ENCODE measurements at places on chromosomes 11 and 22.
A peak's percentile ranks its signal among the peaks of the same experiment; 100 is the strongest.

DNA sequence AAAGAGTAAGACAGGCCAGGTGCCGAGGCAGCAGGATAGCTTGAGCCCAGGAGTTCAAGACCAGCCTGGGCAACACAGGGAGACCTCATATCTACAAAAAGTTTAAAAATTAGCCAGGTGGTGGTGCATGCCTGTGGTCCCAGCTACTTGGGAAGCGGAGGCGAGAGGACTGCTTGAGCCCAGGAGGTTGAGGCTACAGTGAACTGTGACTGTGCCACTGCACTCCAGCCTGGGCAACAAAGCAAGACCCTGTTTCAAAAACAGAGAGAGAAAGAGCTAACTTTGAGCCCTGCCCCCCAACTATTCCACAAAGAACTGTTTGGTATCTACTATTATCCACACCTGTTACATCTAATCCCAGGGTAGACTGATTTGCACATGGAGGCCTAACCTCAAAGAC is 49.2 kb upstream of the RAPSN start:
- no peak for DNase-seq

DNA sequence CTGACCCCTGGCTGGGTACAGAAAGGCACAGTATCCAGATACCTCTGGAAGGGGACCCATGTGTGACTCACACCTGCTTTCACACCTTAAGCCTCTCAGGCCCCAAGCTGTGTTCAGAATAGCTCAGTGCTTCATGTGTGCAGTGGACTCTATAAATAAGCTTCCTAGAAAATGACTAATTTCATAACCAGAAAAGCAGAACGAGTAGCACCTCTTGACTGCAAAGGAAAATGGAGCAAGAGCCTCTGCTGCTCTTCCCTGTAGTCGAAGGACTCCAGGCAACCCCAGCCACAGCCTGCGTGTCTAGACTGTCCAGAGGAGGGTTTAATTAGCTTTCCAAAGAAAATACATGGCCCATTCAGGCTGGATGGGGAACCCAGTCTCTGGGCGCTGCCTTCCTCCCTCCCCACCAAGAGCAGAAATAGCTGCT is 23.1 kb downstream of the PTPN5 start:
- DNase-seq = no peak

GRCh38 chr11:14623036-14623435 is 20.6 kb upstream of the PDE3B start:
- DNase-seq = no peak

- DNase-seq = no peak
Observed at GRCh38 chr11:2203440-2204259, 32.0 kb upstream of the TH start.

GRCh38 chr11:65911682-65912568 is 6.9 kb downstream of the C11orf68 start:
- DNase-seq = peak; percentile 53

- DNase-seq = peak; percentile 11
Observed at GRCh38 chr22:48760481-48761390, 1066.9 kb downstream of the BRD1 start.

- no peak for DNase-seq
Observed at GRCh38 chr11:104003491-104003890, 32.9 kb upstream of the DDI1 start.

DNA sequence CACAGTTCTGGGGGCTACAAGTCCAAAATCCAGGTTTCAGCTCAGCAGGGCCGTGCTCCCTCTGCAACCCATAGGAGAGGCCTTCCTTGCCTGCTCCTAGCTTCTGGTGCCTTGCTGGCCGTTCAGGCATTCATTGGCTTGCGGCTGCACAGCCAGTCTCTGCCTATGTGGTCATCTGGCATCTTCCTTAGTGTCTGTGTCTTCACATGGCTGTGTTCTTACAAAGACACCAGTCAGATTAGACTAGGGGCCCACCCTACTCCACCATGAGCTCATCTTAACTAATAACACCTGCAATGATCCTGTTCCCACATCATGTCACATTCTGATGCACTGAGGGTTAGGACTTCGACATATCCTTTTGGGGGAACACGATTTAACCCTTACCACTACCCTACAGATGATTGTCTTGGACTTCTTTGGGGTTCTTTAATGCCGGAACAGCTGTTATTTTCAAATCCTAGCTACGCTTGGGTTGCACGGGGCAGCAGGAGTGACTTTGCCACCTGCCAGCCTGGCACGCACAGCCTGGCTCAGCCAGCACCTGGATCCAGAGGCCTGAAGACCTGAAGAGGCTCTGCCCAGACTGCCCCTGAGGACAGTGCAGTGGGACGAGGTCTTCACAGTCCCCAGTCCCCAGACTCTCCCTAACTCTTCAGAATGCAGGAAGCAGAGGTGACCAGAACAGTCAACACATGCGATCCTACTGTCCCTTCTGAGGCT is 7.7 kb upstream of the NEAT1 start:
- no peak for DNase-seq

- peak; percentile 96 for DNase-seq
Observed at GRCh38 chr11:65477149-65477965, 21.5 kb upstream of the MALAT1 start.

DNA sequence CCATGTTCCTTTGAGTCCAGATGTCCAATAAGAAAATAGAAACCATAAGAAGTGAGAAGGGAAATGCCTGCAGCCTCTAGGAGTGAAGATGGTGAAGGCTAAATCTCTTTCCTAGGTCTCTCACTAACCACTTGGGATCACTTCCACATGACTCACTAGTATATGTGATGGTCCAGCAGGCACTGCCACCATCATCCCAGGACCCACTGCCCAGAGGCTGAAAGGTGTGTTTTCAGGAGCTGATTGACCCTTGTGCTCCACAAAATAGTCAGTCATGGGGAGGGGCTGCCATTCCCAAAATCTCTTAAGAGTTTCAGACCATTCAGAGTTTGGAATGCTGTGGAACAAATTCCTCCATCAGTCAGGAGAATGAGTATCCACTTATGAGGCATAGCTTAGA is 22.9 kb downstream of the UBASH3B start:
- no peak for DNase-seq

- DNase-seq = peak; percentile 83
Observed at GRCh38 chr22:39117585-39118191, 20.6 kb downstream of the APOBEC3H start.

GRCh38 chr22:41970601-41971000 is 1.4 kb downstream of the SEPTIN3 start:
- DNase-seq = no peak

- no peak for DNase-seq
Observed at GRCh38 chr11:74948546-74948897, 369 bp downstream of the XRRA1 start.

- no peak for DNase-seq
Observed at GRCh38 chr11:102368472-102368871, 21.5 kb downstream of the BIRC2 start.

- DNase-seq = peak; percentile 34
Observed at GRCh38 chr22:37803639-37804351, 3.9 kb upstream of the GCAT start.

- DNase-seq = no peak
Observed at GRCh38 chr22:50236731-50237409, 8.0 kb downstream of the TUBGCP6 start.

DNA sequence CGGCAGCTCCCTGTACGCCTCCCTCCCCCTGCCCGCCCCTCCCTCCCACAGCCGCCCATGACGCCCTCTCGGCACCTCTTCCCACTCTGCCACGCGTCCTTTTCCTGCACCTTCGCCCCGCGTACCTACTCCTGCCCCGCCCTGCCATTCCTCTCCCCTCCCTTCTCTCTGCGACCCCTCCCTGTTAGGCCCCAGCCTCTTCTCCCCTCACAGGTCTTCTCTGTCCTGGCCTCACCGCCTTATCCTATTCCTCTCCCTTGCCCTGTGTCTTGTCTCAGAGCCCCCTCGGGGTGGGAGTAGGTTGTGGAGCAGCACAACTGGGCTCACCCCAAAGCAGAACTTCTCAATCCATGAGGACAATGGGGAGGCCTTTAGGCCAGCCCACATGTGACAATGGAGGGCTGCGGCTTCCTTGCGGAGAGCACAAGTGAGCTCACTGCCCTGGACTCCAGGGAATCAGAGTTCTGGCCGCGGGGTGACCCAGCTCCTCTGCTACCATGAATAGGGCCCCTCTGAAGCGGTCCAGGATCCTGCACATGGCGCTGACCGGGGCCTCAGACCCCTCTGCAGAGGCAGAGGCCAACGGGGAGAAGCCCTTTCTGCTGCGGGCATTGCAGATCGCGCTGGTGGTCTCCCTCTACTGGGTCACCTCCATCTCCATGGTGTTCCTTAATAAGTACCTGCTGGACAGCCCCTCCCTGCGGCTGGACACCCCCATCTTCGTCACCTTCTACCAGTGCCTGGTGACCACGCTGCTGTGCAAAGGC is 539 bp downstream of the SLC35C1 start:
- DNase-seq = peak; percentile 36

DNA sequence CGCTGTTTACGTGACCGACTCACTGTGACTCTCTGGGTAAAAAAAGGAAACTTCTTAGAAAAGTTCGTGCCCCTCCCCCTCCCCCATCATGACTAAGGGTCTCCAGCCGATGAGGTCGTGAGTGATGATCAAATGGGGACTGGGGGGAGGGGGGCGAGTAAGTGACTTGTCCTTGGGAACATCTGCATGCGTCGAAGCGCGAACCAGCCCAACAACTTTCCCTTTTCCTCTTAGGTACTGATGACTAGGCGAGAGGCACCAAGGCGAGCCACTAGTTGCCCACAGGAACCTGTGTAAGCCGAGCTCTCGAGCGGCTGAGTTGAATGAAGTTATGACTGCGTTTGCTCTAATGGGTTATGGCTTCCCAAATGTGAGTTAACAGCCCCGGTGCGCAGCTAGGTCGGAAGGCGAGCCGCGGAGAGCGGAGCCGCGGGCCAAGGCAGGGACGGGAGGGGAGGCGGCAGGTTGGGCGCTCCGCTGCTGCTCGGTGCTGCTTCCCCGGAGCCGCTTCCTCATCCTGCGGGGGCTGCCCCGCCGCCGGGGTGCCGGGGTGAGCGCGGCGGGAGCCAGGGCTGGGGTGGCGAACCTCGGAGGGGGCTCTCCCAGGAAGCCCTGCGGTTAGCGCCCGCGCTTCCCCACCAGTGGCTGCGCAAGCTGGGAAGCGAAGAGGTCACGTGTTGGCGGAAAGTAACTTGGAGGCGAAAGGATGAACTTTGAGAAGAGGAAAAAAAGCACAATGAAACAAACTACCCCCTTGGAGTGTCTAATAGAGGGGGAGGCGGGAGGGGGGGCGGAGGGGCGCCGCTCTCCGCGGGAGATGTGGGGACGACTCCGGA is 22.1 kb upstream of the BDNF start:
- DNase-seq = no peak

DNA sequence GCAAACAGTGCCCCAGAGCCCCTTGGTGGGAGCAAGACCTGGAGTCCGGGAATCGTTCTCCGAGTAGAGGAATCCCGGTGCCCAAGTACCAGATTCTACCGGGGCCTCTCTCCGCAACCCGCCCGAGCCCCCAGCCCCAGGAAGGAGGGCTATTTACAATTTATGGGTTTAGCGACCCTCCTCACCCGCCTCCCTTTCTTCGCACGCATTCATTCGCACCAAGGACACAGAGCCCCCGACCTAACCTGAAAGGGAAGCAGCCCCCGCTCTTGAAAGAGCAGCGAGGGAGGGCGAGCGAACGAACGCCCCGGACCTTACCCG is 628 bp downstream of the LRP4 start:
- no peak for DNase-seq

GRCh38 chr11:134202661-134203060 is 21.1 kb downstream of the NCAPD3 start:
- DNase-seq = no peak

- DNase-seq = peak; percentile 63
Observed at GRCh38 chr11:120235024-120235628, 4.8 kb upstream of the POU2F3 start.

DNA sequence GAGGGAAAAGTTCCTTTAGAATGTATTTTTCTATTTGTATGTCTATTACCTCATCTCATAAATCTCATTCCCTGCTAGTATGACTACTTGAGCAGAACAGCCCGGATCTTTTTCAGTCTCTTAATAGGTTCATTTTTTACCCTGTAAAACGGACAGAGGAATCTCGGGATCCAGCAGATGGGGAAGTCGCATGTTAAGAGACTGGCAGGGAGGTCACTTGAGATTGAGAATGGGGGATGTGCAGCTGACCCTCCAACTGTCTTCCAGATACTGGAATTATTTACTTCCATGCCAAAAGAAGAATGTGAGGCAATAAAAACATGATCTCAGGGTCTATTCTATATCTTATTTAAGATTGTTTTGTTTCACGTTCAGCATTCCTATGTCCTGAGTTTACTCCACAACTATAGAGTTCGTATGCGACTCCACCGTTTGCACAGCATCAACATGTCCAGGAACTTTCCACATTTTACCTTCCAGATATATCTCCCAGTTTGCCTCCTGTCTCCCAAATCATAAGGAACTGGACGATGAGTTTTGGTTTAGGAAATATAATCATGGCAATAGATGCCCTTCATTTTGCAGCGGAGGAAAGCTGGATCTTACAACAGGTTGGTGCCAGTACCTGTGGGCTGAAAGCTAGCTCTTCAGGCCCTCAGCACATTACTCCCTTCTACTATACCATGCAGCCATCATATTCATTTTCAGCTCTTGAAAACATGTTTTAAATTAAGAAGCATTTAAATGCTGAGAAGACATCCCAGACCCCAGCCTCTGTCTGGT is 181.5 kb downstream of the MAML2 start:
- no peak for DNase-seq

DNA sequence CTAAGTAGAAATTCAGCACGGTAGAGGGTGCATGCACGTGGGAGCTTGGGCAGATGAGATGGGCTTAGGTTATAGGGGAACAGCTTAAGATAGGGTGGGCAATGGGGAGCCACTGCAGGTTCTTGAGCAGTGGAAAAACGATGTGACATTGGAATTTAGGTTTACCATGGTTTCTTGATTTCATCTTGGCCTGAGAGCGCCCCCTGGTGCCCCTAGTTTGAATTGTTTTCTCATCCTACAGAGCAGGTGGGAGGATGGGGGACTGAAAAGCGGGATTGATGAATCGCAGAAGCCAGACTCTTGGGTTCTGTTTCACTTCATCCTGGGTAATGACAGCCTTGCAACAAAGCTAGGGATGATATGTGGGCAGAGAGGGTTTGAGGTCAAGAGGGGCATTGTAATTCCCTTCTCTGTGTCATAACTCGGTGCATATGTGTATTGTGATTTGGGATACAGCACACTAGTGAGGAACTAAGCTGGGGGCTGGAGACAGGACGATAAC is 6.7 kb upstream of the MCAM start:
- peak; percentile 90 for DNase-seq

GRCh38 chr11:69352166-69352565 is 58.2 kb downstream of the MYEOV start:
- no peak for DNase-seq

GRCh38 chr22:48404801-48405447 is 1422.7 kb downstream of the BRD1 start:
- no peak for DNase-seq

- DNase-seq = no peak
Observed at GRCh38 chr11:46122945-46123715, 1.9 kb upstream of the PHF21A start.

All from testis (tissue), 5 donors.